ENCODE measurements at places on chromosomes 5 and 9.

DNA sequence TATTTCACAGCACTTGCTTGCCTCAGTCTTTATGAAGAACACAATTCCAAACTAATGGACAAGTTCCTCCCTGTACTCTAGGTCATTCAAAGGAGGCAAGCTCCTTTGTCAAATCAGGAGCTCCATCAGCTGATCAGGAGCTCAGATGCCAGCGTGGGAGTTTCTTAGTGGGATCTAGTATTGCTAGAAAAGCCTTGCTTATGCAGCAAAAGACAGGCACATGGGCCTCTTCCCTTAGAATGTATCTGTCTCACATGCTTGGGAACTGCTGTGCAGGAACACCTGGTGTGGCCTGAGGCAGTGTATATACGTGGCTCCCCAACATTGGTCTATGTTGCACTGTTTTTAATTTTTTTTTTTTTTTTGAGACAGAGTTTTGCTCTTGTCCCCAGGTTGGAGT, 21.4 kb upstream of the HAVCR1 start:
- DNase-seq = no peak

DNA sequence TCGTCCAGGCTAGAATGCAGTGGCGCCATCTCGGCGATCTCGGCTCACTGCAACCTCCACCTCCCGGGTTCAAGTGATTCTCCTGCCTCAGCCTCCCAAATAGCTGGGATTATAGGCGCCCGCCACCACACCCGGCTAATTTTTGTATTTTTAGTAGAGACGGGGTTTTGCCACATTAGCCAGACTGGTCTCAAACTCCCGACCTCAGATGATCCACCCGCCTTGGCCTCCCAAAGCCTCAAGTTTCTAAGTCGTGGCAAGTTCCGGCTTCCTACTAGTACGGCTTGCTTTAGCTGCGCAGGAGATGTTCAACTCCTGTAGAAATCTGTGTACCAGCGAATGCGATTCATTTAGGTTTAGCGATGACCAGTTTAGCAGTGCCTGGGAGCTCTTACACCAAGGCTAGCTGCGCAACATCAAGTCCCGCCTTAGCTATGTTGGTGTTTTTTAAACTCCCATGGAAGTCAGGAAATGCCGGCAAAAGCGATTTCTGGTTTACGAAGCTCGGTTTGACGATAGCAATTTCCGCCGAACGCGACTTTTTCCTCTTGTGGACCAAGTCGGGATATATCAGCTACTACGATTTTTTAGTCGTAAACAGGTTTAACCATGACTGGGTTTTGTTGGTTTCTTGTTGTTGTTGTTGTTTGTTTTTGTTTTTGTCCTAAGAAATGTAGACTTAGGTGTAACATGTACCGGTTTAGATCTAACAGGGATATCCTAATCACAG, 46.4 kb downstream of the ANXA2R start:
- peak; percentile 49 for DNase-seq

- no peak for DNase-seq
Measured at GRCh38 chr5:121218086-121218485, 633.6 kb upstream of the FTMT start.

DNA sequence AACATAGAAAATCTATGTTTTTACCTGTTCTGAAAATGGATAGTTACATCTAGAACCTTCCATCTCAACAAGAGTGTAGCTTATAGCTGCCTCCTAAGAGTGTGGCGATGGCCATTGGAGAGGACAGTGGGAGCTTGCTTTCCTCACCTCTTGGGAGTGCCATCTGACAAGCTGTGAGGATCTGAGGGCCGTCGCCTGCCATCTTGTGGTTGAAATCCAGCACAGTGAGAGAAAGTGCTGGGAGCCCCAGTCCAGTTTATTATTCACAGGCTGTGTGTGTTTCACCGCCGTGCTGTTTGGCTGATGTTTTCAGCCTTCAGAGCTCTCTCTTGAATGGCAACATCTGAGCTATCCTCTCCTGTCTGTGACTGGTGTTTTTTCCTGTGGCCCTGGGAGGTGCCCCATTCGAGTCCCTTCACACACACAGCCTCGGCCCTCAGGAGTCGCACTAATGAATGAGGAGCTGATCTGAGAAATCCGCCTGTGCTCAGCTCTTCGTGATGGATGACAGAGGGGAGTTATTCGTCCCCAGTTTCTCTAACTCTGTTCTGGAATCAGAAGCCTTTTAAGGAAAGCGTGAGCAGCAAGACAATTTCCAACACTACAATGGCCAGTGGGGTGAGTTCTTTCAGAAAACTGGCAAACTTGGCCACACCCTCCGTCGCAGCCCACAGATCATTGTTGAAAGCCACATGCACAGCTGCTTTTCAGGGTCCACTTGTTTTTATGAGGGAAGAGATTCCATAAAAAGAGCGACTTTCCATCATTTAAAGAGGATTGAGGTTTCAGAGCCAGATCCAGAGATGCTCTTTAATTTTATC, 170.3 kb downstream of the PDZD2 start:
- DNase-seq = peak; percentile 87

GRCh38 chr5:116574367-116575325, at the start of gene SEMA6A:
Gene SEMA6A, minus strand, starts transcription at chr5:116574823. Its CDS starts 69,879 bp downstream, at chr5:116504944.
- DNase-seq = peak; percentile 98

DNA sequence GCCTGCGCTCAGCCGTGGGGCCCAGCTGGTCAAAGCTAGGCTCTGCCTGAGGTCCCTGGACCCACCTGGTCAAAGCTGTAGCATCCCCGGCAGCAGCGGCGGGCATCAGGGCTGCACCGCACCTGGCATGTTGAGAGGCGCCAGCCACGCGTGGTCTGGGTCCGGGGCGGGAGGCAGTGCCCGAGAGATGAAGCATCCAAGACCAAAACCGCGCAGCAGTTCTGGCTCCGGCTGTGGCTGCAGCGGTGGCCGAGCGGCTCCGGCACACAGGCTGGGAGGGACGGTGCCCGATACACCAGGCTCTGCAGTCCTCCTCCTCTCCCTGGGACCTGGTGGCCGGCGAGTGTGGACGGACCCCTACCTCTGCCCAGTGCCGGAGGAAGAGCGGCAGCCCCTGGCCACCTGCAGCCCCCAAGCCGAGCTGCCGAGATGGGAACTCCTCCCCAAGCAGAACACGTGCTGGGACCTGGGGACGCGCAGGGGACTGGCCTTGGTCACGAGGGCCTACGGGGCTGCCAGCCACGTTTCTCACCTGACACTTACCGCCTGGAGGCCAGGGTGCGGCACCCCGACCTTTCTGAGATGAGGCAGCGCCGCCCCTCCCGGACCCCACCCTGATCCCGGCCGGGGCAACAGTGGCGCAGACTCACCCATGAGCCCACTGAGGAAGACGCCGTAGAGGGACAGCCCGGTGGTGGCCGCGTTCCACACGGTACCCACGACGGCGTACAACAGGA, 33.0 kb downstream of the SLC9A3 start:
- DNase-seq = no peak

DNA sequence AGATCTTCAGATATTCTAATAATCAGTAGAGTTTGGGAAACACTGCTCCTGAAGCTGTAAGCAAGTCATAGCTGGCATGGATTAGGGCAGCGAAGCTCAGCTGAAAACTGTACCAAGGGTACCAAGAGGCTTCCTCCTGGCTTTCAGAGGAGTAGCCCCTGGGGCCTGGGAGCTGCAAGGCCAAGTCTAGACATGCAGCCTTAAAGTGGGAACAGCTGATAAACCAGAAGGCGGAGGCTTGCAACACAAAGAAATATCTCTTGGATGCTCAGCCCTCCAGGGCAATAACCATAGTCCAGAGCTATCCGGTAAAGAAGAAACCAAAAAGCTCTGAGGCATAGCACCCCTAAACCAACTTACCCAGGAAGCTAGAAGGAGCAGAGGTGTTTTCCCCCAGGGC, 51.5 kb downstream of the MRPS30 start:
- DNase-seq = no peak

GRCh38 chr5:178130576-178131445, at the start of gene RMND5B:
Gene RMND5B, plus strand, starts transcription at chr5:178131014. Its CDS starts 7,106 bp downstream, at chr5:178138120.
- peak; percentile 90 for DNase-seq

- no peak for DNase-seq
Measured at GRCh38 chr9:114085387-114085789, 7.3 kb upstream of the AMBP start.

DNA sequence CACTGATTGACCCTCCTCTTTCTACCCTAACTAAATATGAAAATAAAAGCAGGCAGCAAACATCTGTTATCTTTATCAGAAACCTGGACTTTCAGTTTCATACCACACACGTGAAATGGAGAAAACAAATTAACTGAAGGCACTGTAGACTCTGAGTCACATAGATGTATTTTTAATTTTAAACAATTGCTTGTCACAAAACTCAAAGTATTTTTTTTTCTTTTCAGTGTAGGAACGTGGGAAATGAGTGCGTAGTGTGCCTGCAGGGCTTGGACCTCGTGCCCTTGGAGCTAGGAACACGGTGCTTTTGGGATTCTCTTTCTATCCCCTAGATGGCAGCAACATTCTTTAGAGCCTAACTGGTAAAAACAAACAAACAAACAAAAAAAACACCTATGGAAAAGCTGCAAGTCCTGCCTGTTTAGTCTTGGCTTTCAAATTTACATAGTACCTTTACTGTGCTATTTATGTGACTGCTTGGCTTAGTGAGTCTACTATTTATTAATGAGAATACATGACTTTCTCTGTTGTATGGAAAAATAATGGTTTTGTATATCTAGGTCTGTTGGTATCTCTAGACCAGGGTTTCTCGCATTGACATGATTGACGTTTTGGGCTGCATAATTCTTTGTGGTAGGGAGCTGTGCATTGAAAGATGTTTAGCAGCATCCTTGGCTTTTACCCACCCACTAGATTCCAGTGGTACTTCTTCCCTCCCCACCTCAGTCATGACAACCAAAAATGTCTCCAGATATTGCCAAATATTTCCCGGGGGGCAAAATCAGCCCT, 16.8 kb upstream of the ACTBL2 start:
- DNase-seq = peak; percentile 75

DNA sequence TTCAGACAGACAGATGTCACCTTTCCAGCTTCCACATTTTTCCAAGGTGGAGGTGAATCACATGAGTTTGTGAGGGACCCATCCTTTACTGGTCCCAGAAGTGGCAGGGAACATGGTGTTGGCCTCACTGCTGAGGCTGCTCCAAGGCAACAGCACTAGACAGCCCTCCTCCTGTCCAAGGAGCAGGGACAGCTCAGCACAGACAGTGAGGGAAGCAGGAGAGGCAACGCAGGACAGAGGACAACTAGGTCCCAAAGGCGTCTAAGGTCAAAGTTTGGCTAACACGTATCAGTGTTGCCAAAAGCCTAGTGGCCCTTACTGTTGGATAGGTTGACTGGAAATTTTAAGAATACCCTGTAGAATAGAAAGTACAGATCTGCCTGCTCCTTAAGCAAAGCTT, 251.7 kb upstream of the PANK3 start:
- no peak for DNase-seq

DNA sequence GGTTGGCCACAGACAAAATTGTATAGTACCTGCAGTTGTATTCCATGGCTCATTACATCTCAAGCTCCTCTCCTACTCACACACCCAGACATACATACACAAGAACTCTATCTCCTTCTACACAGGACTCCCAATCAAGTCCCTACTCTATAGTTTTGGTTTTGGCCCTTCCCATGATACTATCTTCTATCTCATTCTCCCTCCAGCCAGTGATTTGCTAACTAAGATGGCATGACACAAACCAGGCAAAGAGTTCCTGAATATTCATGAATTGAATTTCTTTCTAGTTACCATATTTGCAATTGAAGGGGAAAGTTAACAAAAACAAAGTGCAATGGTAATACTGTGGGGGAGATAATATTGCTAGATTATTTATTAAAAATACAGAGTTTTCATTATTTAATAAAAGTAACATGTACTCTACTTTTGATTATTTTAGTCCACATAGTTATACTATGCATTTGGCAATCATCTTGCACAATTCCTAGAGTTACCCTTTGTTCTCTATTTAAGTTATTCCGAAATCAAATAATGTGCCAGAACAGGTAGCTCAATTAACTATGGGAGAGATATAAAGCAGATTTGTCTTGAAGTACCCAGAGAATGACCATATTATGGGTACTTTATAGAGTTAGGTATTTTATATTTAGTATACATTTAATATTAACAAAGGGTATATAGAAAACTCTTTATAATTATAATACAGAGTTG, 9.6 kb upstream of the LURAP1L start:
- no peak for DNase-seq

Measured in muscle of leg (tissue), 16 donors.